Urothelium cell line (cell line): ENCODE measurements at places on chromosomes 1 and 21.

DNA sequence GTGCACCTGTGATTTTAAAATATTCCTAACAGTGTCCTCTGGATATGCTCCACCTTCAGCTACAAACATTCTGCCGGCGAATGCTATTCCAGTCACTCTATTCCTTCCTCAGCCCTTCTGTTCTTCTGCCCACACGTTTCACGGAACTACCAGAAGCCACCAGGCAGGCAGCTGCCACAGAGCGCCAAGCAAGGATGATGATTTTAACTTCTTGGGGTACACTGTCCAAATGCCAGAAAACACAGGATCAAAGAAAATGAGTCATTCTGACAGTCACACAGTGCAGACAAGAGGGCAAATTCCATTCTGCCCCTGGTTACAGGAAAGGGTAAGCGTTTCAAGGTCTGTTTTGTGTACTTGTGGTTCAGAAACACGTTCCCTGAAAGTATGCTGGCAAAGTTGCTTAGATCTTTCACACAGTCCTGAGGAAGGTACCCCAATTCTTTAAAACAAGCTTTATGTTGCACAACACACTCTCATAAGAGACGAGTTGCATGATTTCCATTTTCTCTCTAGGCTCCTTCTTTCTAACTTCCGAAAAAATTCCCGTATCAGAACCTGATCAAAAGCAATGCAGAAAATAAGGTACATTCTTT, 508.3 kb upstream of the PKN2 start:
- peak; percentile 35 for DNase-seq

- DNase-seq, result no peak
Measured at GRCh38 chr1:203124011-203124410, 3.5 kb upstream of the ADORA1 start.

DNA sequence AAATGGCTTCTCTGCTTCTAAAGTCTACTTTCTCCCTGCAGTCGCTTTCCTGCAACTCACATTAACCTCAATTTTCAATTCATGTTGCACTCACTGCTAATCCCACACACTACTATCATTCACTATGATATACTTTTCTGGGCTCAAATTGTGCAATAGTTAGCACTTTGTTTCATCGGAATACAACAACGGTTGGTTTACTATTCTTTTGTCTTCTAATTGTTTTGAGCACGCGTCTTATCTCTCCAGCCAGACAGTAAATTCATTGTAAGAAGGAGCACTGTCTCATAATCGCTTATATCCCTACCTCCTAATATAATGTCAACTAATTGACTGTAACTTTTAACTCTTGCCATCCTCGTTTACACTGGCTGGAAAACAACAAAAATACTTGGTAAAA, 3.9 kb upstream of the PALMD start:
- DNase-seq, result no peak

- DNase-seq, result no peak
Measured at GRCh38 chr21:17929510-17929909, 110.4 kb upstream of the C21orf91 start.

DNA sequence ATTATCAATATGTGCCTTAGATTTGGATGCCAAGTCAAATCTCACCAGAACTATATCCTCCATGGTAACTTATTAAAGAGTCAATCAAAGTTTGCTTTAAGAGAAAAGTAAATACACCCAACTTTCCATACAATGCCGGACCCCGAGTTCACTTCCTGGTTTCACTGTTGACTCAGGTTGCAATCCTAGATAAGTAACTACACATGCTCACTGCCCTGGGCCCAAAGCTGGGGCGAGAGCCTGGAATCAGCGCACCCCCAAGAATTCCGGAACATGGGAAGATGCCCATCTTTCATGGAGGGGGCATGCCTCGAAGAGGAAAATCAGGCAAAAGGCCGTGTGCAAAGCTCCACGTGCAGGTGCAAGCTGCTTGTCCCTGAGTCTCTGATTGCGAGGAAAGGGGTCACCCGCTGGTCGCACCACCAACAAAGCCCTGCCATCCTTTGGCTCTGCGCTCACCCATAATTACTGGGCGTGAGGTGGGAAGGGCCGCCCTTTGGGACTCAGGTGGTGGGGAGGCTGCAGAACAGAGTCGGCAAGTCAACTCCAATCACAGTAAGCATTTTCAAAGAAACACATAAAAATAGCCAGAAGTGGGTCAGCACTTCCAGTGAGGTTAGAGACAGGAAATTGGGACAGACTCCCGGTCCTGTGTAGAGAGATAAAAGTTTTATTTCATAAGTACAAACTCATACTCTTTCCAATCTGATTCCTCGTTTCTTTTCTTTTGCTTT, 167.7 kb downstream of the TOMM20 start:
- no peak for DNase-seq

DNA sequence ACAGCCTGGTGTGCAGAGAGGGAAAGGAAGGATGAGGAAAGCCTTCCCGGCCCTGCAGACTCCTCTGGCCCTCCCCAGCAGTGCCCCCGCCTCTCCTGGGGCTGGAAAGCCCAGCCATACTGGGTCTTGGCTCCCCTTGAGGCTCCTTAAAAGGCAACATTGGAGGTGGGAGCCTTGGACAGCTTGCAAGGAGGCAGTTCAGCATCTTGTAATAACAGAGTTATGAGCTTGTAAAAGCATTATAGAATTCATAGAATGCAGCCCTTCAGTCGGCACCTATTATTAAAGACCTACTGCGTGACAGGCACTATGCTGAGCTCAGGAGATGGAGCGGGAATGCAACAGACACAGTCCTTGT, 4.2 kb downstream of the TINAGL1 start:
- DNase-seq, result no peak

GRCh38 chr1:21153388-21153787, 23.3 kb downstream of the EIF4G3 start:
- no peak for DNase-seq

DNA sequence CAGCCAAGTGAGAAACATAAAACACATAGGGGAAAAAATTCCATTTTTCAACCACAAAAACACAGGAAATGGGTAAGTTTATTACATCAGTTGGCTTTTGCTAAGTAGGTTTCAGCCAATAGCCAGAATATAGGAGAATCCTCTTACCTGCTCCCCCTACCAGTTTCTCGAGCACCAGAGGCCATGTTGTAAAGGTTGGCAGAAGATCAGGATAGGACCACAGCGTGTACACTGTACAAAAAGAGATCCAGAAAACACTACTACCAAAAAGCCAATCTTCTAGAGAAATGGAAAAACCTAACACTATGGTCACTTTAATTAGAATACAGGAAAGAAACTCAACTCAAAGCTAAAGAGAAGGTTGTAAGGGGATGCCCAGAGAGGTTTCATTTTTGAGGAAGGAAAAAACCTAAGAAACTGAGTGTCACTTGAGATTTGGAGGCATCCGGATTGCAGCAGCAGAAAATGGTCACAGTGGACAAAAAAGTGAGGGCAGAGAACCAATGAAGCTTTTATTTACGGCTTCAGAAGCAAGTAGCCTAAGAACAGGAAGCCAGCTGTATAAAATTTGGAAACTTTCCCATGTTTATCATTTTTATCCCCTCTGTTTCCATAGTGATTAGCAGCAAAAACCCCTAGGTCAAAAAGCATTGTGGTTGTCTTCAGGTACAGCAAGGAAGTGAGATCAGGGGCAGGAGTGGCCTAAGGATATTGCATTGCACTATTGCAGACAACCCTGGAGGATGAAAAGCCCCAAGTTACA, 2.9 kb downstream of the EIF2D start:
- no peak for DNase-seq

- peak; percentile 66 for DNase-seq
Measured at GRCh38 chr1:65820983-65821382, 28.3 kb downstream of the PDE4B start.

DNA sequence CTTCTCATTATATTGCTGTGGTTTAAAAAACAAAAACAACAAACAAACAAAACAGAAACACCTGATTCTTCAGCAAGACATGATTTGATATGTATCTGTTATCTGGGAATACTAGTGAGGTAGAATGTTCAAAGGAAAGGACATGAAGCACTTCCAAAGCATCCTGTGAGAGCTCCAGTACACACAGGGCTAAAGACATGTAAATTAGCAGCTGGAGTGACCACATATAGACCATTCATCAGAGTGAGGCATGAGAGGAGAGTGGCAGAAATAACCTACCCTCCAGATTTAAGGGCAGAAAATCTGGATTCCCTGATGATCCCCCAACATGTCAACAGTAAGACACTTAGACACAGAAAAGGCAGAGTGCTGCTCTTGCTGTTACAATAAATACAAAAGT, 260.5 kb upstream of the CHRM3 start:
- no peak for DNase-seq

DNA sequence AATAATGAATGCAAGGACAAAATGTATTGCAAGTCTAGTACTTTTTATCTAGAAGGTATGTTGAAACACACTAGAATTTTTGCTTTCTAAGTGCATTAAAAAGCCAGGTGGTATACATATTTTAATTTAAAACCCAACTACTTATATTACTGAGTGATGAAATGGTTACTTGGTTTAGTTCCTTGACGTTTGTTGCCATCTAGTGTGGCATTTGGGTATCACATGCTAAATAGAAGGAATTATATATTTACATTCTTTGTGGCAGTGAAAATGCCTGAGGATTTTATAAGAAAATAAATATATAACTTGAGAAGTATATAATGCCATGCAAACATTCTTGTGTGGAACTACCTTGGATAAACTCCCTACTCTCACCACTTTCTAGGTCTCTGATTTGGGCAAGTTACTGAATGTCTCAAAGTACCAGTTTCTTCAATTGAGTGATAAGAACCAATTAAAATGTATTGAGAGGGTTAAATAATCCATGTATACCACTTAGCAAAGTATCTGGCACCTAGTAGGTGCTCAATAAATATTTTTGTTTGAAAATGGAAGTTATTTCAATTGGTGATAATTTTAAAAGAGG, 69.6 kb downstream of the SDCCAG8 start:
- peak; percentile 22 for DNase-seq

DNA sequence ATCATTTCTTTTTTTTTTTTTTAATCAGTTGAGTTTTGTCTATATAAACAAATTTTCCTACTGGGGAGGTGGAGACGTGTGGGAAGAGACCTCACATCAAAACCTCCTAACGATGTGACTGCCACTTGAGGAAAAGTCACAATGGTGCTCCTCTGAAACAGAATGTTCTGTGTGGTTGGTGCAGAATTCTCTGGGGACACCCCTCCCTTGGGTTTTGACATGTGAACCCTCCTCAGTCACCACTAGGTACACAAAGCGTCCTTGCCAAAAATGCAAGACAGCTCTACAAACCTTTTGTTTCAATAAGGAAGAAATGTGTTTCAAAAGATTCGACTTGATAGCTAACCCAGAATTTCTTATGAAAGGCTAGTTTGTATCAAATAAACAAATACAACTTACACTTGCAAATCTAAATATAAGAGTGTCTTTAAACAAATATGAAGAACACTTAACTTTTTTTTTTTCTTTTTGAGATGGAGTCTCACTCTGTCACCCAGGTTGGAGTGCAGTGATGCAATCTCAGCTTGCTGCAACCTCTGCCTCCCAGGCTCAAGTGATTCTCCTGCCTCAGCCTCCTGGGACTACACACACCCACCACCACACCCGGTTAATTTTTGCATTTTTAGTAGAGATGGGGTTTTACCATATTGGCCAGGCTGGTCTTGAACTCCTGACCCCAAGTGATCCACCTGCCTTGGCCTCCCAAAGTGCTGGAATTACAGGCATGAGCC, 9.3 kb downstream of the SLC25A24 start:
- DNase-seq, result no peak

- no peak for DNase-seq
Measured at GRCh38 chr1:61167309-61167708, 84.9 kb downstream of the NFIA start.

DNA sequence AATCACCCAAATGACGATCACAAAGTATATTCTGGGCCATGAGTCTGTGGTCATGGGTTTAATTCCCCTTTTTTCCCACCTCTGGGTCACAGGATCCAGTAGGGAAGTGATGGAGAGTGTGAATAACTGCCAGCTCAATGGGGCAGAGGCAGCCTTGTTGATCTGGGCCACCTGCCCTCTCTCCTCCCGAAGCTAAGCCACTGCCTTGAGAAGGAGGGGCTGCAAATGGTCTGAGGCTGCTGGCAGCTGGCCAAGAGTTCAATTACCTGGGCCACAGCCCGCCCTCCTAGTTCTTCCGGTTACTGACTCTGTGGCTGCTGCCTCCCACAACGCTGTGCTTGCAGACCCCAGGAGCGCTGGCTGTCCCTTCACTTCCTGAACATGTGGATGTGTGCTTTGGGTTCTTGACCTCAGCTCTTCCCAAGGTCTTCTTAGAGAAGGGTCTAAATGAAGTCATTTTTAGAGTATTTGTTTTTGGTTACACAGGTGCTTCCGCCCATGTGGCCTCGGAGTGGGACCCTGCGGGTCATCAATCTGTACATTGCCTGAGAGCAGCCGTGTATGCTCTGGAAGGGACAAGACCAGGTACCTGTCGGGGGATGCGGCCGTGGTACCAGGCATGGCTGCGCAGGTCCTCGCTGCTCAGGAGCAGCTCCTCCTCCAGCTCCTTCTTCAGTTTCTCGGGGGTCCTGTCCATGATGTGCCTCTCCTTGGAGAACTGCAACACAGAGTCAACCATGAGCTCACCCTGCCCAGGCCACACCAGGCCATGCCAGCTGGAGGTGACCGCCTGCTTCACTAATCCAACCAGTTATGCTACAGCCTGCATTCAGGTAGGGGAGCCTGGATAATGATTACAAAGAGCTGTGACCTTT, 89.7 kb downstream of the BCAR3 start:
- DNase-seq, result no peak

DNA sequence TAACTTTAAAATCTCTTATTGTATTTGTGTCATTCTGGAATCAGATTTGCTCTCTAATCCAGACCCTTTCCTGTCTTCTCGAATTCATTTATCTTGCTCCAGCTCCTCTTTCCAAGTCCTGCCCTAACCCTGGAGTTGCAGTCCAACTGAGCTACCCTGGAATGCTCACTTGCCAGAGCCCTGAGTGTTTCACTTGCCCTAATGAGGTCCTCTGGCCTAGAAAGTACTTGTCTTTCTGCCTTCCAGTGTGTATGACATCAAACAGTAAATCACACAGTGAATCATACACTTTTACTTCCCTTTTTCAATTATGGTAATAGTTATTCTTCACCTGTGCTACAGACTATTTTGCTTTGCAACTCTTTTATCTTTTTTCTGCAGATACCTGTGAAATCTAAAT, 96.9 kb downstream of the NEK7 start:
- DNase-seq, result peak; percentile 8

GRCh38 chr1:168615965-168616364, 39.6 kb downstream of the XCL1 start:
- no peak for DNase-seq

- DNase-seq, result peak; percentile 29
Measured at GRCh38 chr1:149884433-149885338, 14.7 kb upstream of the BOLA1 start.

- no peak for DNase-seq
Measured at GRCh38 chr1:102562380-102562779, 545.9 kb downstream of the COL11A1 start.

DNA sequence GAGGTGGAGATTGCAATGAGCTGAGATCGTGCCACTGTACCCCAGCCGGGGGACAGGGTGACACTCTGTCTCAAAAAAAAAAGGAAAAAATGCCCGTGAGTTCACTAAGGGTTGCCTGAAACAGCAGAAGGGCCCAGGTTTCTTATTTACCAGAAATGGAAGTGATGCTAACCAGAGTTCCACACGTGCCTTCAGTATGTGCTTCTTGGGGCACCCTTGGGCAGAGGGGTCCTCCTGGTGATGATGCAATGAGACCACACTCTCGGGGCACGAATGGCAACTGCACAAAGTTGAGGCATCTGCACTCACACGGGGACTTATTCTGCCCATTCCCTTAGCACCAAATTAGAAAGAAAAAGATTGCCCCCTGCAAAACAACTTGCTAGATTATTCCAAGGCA, 29.2 kb downstream of the OLIG1 start:
- no peak for DNase-seq
